GM23248 (cell line): ENCODE measurements at places on chromosomes 5 and 9. TPM values are rescaled to one million over a fixed set of nuclear protein-coding genes. Genes with fewer than 3 reads are reported as not detected.

The GABBR2 gene
- 10.2 and 13.4 TPM in 2 replicates for total RNA-seq

The GDF9 gene
- total RNA-seq = 0.32 TPM in 1 of 2 replicates, not detected in the other

The FOXD4L6 gene
- total RNA-seq = 0.22 TPM in 1 of 2 replicates, not detected in the other

The HMMR gene
- total RNA-seq = 10.7 and 13.9 TPM in 2 replicates

GRCh38 chr5:76938177-76938576, 14.7 kb upstream of the CRHBP start:
- DNase-seq = no peak

- DNase-seq = peak; percentile 13
Measured at GRCh38 chr5:1930880-1931603, 48.3 kb upstream of the IRX4 start.

DNA sequence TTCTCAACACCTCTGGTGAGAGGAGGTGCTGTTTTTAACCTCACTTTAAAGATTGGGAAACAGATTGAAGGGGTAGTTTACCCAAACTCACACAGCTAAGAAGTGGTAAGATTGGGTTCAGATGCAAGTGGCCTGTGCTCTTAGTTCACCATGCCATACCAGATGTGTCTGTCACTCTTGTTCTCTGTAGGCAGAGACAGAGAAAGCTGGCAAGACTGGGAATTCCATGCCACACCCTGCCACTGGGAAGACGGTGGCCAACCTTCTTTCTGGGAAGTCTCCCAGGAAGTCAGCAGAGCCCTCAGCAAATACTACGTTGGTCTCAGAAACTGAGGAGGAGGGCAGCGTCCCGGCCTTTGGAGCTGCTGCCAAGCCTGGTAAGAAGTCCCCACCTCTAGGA, 11.0 kb downstream of the TCOF1 start:
- no peak for DNase-seq
